ENCODE measurements at places on chromosomes 13 and 19.

DNA sequence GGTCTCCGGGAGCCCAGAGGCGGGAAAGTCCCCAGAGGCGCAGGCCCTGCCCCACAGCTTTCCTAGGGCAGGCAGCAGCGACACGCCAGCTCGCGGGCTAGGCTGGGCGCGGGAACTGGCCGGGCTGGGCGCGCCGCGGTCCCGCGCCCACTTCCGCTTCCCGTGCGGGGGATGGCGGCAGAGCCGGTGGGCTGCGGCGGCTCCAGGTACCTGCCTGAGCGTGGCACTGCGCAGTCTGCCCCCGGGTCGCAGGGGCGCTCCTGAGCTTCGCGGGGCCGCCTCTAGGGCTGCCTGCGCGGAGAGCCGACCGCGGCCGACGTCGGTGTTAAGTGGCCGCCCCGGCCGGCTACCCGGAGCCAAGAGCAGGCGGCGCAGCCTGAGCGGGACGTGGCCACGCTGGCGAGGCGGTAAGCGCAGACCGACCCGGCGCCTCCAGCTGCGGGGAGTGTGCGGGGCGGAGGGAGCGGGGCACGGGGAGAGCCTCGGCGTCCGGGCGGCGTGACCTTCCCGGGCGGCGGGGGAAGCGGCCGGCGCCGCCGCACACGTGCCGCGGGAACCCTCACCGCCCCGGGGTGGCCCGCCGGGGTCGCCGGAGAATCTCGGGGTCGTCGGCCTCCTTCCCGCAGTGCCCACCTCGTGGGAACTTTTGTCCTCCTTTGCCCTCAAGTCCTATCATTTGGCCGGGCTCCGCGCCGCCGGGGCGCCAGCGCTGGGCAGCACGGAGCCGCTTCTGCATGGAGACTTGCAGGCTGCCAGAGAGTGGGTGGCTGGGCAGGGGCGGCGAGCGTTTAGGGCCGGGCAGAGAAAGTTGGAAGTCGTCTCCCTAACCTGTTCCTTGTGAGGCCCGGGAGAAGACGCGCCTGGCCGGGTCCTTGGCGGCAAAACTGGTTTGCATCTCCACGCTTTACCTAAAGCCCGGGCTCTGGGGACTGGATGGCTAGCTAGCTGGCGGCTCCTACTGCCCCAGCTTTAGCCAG lies 31.4 kb upstream of the MPHOSPH8 start:
- peak overlapping the region; percentile 81 for H3K4me3 ChIP-seq
- DNase-seq = no peak
- no peak overlapping the region for H3K27ac ChIP-seq
- no peaks in the 10 kb centered on the region for H3K27me3 ChIP-seq

- H3K4me3 ChIP-seq = no peak overlapping the region
- H3K36me3 ChIP-seq = no peaks in the 10 kb centered on the region
- H3K4me1 ChIP-seq = no peaks in the 10 kb centered on the region
- H3K27me3 ChIP-seq = no peaks in the 10 kb centered on the region
- DNase-seq = no peak
Observed at GRCh38 chr19:51521781-51522180, 9.7 kb downstream of the SIGLEC6 start.

- peaks cover 8% of the 10 kb centered on the region for H3K36me3 ChIP-seq
- no peaks in the 10 kb centered on the region for H3K27me3 ChIP-seq
- DNase-seq = peak; percentile 61
- H3K4me3 ChIP-seq = no peak overlapping the region
- H3K4me1 ChIP-seq = peaks cover 68% of the 10 kb centered on the region
Observed at GRCh38 chr19:18464646-18465045, 26.7 kb upstream of the ISYNA1 start.

GRCh38 chr19:1122972-1123363 lies 19.2 kb downstream of the GPX4 start:
- no peak overlapping the region for H3K4me3 ChIP-seq
- peaks cover 32% of the 10 kb centered on the region for H3K4me1 ChIP-seq
- no peaks in the 10 kb centered on the region for H3K27me3 ChIP-seq
- no peak for DNase-seq

DNA sequence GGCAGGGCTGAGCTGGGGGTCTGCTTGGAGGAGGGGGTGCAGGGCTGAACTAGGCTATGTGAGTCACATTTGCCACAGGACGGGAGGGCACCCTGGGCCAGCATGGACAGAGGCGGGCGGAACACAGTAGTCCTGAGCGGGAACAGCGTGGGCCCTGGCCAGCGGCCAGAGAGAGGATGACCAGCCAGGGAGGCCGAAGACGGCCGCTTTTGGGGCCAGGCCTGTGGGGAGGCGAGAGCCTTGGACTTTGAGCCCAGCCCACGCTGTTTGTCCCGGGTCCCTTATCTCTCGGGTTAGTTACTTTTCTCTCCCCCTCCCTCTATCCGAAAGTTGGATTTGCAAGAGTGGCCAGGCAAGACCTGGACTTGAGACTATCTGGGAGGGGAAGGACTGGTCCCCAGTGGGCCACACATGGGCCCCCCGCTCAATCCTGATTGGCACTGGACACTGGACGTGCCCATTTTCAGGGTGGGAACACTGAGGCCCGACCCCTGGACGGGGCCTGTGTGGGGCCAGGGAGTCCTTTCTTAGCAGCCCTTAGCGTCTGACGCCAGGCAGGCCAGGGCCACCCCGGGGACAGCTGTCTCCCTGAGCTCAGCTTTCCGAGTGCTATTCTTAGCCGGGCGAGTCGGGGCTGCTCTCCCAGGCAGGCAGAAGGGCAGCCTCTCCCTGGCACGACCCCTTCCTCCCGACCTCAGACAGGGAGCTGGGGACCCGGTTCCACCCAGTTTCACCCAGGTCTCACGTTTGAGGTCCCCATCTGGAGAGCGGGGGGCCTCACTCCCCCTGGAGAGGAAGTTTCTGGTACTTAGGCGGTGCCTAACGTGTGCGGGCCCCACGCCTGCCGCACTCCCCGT lies 833 bp downstream of the GAMT start:
- peak overlapping the region; percentile 73 for H3K4me3 ChIP-seq
- H3K27ac ChIP-seq = peak overlapping the region; percentile 7
- DNase-seq = no peak
- no peaks in the 10 kb centered on the region for H3K36me3 ChIP-seq

DNA sequence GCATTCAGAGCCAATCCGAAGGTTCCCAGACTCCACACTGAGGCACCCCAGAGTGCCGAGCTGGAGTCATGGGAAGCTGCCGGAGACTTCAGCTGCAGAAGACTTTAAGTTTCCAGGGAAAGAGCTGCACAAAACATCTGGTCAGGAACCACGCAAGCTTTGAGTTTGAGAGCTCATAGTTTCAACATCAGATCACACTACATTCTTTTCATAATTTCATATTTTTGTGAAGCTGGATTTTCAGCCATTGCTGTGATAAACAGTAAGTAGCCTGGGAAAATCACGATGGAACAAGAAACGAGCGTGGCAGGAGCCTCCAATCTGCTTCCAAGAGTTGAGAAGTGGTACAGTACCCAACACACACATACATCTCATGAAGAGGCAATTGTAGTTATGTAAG lies 25.5 kb upstream of the ATP12A start:
- peaks cover 2% of the 10 kb centered on the region for H3K4me1 ChIP-seq
- DNase-seq = no peak
- H3K36me3 ChIP-seq = no peaks in the 10 kb centered on the region
